T-helper 2 cell treated with Interferon-gamma antibody and Interleukin-4, amounts not matched to agents 5 μg/mL and 100 μg/mL, for 36 hours (primary cell): ENCODE measurements at places on chromosomes 2 and 18.

GRCh38 chr18:77086656-77087392, 45.8 kb downstream of the MBP start:
- no peak for DNase-seq

GRCh38 chr2:241112046-241112445, 10.0 kb upstream of the MTERF4 start:
- DNase-seq = no peak

DNA sequence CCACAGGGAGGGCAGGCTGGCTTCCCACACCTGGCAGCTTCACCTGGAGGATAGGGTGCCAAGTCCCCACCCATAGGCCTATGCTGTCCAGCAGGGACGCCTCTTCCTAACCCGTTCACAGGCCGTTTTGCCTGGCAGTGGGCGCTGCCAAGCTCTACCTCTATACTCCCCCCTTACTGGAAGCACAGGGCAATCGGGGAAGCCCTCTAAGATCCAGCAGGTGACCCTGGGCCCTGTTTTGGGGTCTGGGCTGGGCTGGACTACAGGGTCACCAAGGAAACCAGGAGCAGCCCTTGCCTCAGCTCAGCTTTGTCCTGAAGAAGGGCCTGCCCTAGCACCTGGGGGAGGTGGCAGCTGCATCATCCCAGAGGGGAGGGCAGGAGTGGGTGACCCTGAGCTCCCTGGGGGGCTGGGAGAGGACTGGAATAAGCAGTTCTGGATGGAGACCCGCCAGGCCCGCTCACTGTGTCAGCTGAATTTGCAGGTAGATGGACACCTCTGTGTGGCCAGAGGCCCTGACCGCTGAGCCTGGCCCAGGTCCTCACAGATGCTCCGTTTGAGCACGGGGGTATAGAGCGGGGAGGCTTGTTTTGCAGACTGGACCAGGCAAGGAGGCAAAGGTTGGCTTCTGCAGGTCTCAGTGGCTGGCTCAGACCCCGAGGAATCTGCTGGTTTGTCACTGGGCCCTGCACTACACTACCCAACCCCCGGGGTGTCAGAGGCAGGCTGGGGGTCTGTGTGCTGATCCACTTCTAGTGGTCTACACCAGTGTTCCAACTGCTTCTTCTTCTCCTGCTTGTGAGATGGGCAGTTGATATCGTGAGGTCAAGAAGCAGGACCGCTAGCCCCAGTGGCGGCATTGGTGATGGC, 163.1 kb downstream of the ASB1 start:
- DNase-seq = no peak

GRCh38 chr2:62221141-62221540, 25.2 kb downstream of the B3GNT2 start:
- no peak for DNase-seq

GRCh38 chr2:134167015-134167414, 86.9 kb upstream of the MGAT5 start:
- DNase-seq = no peak

- no peak for DNase-seq
These were observed 66.2 kb downstream of the STAT1 start for GRCh38 chr2:190947711-190948251.

DNA sequence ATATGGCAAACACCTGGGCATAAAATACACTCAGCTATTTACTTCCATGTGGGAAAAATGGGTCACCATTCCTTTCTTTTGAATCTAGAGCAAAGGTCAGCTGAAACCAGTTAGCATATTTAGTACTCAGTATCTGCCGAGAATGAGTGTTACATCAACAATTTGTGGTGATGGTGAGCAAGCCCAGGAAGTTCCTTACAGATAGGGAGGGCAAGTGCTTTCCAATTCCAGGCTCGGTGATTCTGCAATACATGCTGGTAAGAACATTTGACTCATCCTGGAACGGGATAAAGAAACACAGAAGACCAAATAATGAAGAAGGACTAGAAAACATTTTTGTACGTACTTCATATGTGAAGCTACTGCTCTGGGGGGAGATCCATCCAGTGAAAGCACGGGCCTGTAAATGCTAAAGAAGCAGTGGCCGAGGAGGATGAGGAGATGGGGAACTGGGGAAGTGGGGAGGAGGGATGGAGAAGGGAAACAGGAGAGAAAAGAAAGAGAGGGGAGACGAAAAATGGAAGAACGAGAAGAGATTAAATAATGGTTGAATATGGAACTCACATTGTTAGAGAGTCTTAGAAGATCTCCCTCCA, 251.9 kb downstream of the TTC32 start:
- DNase-seq = no peak

GRCh38 chr2:33777786-33778185, 178.7 kb upstream of the FAM98A start:
- no peak for DNase-seq

DNA sequence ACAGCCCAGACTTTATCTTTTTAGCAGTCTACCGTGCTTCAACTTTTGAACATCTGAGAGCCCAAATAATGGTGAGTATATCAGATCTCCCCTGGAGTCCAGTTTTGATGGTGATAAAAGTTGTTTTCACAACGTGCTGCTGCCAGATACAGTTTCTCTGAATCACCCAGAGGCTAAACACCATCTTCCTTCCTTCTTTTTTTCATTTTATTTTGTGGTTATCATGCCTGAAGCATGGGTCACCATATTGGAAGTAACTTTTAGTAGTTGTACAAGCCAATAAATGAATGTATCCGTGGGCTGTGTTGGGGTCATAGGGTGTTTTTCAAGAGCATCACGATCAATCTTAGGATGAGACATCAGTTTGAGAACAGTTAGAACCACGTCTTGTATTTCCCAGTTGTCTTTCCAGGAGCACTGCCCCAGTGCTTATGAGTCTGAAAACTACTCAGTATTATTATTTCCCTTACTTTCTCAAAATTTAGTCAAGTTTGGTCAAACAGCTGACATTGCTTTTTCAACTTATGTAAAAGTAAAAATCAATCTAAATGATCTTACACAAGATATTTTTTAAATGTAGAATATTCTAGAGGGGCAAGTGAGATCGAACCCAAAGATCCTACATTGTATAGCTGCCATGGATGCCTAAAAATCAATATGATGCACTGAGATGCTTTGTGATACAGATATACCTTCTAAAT, 311.4 kb downstream of the CTNNA2 start:
- no peak for DNase-seq

- no peak for DNase-seq
These were observed 150.9 kb upstream of the KCNH7 start for GRCh38 chr2:162989507-162989906.

GRCh38 chr2:119431155-119431975, at the start of gene TMEM37:
TSS of gene TMEM37 (plus strand) at chr2:119431854. CDS start at chr2:119431904, 50 bp downstream.
- no peak for DNase-seq

GRCh38 chr18:5879479-5879882, 15.8 kb downstream of the TMEM200C start:
- no peak for DNase-seq

DNA sequence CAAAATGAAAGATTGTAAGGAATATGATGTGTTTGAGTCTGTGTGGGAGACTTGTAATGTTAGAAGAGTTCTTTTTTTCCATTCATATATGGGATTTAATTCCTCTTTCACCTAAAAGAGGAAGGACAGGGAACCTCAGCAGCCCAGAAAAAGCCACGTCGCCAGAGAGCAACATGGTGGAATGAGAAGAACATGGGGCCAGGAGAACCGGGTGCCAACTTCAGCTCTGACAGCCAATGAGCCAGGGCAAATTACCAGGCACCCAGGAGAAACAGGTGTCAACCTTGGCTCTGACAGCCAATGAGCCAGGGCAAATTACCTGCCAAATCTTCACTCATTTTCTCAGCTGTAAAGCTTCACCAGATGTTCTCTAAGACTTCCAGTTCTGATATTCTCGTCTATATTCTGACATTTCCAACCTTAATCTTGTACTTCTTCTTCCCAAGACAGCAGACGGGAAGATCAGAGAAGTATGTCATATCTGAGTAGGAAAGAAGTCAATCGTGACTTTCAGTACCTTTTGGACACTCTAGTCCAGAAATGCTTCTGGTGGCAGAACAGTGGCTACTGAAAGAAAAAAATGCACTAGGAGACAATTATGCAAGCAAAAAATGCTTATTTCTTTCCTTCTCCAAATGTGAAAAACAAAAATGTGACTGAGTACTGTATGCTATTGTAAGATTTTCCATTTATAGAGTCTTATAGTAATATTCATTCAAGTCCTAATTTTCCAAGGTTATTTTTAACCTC, 79.2 kb upstream of the COL5A2 start:
- no peak for DNase-seq

DNA sequence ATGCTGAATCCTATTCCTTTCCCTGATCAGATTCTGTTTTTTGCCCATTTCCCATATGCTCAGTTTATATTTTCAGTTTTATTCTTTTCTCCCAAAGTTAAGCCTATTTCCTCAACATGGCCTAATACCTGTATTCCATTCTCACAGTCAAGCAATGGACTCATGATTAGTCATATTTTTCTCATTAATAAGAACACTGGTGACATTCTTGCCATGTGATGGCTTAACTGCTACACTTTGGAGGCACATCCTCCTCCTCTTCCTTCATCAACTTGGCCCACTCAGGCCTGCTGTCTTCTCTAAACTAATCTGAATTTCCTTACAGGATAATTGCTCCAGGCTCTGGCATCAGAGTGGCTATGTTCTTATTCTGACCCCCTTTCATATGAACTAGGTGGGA, 679.2 kb downstream of the NYAP2 start:
- no peak for DNase-seq

GRCh38 chr2:13583609-13584008, 866.9 kb downstream of the TRIB2 start:
- DNase-seq = no peak

DNA sequence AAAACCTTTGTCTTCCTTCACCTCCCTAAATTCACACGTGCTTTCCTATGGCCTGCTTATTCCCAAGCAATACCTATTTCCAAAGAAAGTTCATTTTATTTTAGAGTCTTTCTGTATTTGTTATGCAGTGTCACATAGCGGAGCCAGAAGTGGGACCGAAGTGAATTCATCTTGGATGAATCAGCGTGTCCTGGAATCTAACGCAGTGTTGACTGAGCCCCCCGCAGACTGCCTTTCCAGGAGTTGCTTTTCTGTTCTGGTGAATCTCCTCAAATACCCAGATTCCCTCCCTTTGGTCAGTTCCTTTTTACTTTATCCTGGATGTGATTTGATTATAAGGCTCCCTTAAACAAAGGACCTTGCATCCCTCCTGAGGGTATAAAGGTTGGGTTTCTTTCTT, 10.8 kb downstream of the ALPP start:
- no peak for DNase-seq

DNA sequence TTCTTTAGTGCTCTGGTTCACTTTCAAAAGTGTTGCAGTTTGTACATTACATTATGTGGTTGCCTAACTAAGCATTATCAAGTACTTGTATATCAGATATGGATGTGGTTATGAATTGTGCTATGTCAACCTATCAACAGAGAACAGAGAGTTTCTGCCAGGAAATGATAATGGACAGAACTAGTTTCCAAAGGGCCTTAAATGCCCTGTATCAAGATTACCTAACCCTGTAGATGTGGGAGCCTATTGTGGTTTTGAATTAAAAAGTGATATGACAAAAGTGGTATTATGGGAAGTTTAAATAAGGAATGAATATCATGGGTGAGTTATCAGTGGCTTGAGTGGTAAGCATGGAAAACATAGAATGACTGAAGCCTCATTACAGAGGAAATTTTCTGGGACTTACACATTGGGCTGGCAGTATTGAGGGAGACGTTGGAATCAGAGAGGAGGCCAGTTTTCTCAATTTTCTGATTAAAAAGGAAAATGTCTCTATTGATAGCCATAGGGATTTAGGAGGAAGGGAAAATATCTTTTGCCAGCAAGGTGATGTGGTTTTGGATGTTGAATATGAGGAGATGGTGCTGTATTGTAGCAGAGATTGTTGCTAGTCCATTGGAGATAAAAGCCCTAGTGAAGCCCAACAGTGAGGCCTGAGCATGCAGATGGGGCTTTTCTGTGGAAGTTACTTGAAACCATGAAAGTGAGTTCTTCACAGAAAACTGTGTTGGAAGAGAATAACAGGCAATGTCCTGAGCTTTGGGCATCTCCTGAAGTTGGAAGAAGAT, 140.7 kb downstream of the TTC27 start:
- no peak for DNase-seq

DNA sequence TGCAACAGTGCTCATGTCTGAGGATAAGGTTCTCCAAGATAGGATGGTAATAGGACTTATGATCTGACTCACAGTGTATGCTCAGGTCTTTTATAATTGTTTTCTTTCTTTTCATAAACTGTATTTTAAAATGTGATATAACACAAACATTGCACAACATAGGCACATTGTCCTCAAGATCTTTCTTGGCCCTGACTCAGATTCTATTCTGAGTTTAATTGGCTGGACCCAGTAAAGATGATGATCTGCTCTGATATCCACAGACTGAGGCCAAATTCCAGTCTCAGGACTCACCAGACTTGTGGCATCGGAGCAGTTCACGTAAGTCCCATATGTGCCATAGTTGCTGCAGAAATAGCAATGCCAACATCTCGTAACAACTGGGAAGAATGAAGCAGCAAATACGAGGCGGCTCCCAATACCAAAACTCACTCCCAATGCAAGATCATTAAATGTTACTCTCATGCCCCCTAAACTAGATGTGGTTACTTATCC, 448.9 kb upstream of the SLC14A2 start:
- no peak for DNase-seq

GRCh38 chr2:241507430-241508239, 749 bp downstream of the STK25 start:
- DNase-seq = peak; percentile 24

- DNase-seq = peak; percentile 8
These were observed 151.5 kb upstream of the PKDCC start for GRCh38 chr2:41896186-41896846.

- no peak for DNase-seq
These were observed 8.1 kb downstream of the ASIC4 start for GRCh38 chr2:219522111-219523030.

DNA sequence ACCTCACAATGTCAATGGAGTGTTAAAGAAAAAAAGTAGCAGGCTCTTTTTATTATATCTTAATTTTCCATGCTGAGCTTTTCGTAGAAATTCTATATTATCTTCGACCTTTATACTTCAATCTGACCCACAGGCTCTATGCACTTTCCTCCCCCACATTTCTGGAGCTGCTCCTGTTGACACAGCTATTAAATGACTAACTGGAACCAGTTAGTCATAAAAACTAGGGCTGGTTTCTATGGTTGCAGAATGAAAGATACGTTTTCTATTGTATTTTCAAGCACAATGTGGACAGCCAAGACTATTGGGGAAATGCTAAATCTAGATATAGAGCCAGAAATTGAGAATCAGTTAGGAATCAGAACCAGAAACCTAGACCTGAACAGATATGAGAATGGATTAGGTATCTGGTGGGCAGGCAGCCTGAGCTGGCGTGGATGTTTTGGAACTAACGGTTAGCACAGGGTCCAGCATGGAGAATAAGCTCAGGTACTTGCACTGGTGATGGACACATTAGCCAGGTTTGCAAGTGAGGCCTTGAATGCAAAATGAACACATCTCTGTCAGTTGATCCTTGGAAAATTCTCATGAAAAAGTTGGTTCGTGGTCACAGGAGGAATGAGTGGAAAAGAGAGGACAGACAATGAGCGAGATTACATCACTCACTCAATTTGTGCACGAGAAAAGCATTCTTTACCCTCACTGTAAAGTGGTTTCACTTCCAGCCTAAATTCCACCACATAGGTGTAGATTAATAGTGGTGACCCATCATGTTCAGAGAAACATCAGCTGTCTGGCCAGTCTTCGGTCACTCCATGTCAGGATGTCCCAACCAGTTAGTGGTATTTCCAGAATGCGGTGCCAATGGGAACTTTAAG, 144.6 kb upstream of the EPHA4 start:
- DNase-seq = no peak

GRCh38 chr2:158214431-158214830, 112.8 kb downstream of the UPP2 start:
- DNase-seq = no peak

GRCh38 chr2:217940261-217941220, 62.3 kb downstream of the TNS1 start:
- DNase-seq = no peak
